ENCODE measurements at places on chromosomes 3 and 15.
A peak's percentile ranks its signal among the peaks of the same experiment; 100 is the strongest.

DNA sequence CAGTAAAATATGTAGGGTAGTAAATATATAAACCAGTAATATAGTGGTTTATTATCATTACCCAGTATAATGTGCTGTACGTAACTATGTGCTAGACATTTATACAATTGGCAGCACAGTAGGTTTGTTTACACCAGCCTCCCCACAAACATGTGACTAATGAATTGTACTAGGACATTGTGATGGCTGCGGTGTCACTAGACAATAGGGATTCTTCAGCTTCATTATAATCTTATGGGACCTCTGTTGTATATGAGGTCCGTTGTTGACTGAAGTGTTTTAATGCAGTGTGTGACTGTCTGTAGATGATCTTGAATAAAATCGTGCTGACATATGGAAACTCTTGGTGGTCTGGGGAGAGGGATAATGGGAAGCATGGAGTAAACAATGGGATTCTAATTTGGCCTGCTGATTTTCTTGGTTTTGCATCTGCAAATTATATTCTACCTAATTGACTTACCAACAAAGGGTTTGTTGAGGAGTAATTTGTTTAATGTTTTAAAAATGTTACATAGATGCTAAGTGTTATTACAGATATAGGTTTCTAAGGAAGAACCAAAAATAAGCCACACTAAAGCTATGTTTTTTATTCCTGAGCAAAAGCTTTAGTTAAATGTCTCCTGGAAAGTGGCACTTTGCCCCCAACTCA is 496.5 kb upstream of the TBL1XR1 start:
- DNase-seq = no peak

DNA sequence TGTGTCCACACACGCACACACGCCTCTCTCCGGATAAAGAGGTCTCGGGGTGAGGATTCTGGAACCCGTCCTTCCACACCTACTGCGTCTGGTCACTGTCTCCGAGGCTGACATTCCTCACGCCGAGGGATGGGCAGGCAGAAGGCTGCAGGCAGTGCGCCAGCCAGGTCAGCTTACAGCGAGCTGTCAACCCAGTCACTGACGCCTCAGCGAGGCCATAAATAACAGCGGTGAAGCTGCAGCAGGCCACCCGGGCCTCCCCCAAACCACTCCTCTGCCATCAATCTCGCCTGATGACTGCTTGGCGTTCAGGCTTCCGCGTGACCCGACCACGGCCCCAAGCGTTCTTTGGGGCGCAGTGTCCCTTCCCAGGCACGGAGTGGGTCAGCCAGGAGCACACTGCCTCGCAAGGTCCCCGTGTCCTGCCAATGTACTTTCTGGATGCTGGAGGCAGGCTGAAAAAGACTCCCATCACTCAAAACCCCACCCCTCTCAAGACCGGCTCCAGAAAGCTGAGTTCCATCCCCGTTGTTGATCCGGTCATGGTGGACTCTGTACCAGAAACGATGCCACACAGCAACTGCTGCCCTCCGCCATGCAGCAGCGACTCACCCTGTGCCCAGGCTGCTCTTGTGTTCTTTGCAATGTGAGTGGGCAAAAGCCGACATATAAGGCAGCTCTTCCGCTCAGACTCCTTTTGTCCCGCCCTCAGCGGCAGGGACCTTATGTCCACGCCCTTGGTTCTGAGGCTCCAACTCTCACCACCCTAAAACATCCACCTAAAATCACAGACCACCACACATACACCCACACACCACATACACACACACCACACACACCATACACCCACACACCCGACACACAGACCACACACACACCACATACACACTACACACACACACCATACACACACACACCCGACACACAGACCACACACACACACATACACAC is 27.1 kb downstream of the CPN2 start:
- no peak for DNase-seq

- DNase-seq = no peak
Measured at GRCh38 chr3:41711651-41712050, 250.3 kb downstream of the ULK4 start.

DNA sequence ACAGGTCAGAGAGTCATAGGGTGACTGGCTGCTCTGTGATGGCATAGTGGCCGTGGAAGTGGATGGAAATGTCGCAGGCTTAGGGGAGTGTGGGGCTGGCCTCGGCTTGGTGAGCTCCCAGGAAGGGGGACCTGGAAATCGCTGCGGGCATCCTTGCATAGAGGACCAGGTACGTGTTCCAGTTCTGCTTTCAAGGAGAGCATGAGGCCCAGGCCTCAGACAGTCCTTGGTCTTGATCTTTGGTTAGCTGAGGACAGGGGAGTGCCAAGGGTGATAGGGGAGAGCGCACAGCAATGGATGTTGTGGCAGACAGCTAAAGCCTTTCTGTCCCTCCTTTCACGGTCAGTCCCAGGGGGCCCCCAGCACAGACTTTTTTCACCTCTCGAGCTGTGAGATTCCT is 110.5 kb downstream of the SNRPN start:
- DNase-seq = no peak

GRCh38 chr15:53835309-53835708 is 75.8 kb upstream of the WDR72 start:
- DNase-seq = no peak

DNA sequence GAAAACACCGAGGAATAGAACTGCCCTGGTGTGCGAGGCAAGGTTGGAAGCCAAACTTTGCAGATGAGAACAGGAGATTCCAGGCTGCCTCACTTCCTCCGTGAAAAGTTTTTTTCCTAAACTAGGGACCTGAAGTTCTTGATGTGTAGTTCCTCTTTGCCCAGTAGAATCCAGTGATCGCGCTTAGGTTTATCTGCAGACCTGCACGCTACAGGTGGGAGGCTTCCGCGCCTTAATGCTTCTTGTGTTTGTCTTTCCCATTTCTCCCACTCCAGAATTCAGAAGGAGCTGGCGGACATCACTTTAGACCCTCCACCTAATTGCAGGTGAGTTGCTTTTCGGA is 5.4 kb downstream of the UBE2E1 start:
- DNase-seq = no peak

- no peak for DNase-seq
Measured at GRCh38 chr3:194489736-194490612, 3.2 kb upstream of the ATP13A3 start.

GRCh38 chr3:10918011-10918410 is 74.5 kb upstream of the SLC6A1 start:
- no peak for DNase-seq

DNA sequence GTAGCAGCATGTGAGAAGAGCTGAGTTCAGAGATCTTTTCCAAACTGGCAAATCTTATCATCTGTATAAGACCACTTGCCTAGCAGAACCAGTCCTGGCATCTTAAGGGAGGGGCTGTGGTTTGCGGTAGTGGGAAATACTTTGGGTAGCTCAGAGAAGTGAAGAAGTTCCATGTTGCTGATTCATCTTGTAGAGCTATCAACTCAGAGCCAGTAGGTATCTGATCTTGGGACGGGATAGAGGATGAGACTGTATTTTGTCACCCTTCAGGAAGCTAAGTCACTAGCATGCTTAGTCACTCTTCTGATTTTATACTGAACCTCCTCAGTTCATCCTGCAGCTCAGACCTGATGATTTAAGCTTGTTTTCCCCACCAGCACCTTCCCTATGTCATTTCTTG is 211.4 kb downstream of the NR1D2 start:
- peak; percentile 13 for DNase-seq

- DNase-seq = no peak
Measured at GRCh38 chr3:124924741-124925140, 9.8 kb downstream of the MUC13 start.

GRCh38 chr3:179526989-179527391 is 35.7 kb upstream of the ACTL6A start:
- no peak for DNase-seq

GRCh38 chr3:58559586-58559985 is 17.6 kb downstream of the FAM107A start:
- DNase-seq = no peak

GRCh38 chr3:160968761-160969160 is 136.4 kb downstream of the B3GALNT1 start:
- no peak for DNase-seq

All from amniotic stem cell (primary cell).